ENCODE measurements at places on chromosomes 6 and 20. TPM values are rescaled to one million over a fixed set of nuclear protein-coding genes. Genes with fewer than 3 reads are reported as not detected.

The UNC5CL gene
- 0.76 TPM for total RNA-seq

The SLC12A5 gene
- total RNA-seq = 1.7 TPM

DNA sequence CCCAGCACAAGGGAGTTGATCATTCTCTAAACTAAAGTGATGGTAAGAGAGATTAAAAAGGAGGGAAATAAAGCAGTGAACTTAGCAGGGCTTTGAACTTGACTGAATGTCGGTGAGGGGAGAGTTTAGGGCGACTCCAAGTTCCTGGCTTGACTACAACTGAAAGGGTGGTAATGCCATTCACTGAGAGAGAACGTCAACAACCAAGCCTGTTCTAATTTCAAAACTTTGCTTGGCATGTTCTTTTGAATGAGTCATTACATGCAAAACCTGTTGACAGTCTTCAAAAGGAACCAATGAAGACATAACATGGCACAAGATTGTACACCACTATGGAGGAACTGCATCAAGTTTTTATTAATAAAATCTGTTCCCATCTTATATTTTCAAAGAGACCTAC is 10.3 kb upstream of the MYB start:
- DNase-seq = no peak

- DNase-seq = no peak
Measured at GRCh38 chr20:23363257-23363649, 1.3 kb downstream of the GZF1 start.

GRCh38 chr20:44969300-44969894 is 3.1 kb downstream of the STK4 start:
- no peak for DNase-seq

The BMP7 gene
- not detected for total RNA-seq

DNA sequence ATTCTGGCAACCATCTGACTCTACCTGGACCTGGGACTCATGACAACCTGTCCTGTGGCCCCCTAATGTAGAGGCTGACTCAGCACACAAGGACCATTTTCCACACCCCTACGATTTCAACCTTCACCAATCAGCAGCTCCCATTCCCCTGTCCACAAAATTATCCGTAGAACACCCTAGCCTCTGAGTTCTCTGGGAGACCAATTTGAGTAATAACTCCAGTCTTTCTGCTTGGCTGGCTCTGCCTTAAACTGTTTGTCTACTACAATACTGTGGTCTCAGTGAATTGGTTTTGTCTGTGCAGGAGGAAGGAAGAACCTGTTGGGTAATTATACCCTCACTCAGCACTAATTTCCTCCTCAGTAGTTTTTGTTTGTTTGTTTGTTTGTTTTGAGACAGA is 99.3 kb upstream of the MRPS10 start:
- DNase-seq = no peak

DNA sequence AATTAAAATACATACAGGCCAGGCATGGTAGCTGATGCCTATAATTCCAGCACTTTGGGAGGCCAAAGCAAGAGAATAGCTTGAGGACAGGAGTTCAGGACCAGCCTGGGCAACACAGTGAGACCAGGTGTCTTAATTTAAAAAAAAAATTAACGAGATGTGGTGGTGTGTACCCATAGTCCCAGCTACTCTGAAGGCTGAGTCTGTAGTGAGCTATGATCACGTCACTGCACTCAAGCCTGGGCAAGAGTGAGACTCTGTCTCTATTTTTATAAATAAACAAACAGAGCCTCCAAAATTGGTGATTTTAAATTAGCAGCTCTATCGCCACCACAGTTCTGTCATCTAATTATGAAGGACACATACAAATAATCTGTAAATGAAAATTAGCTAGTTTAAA is 37.9 kb downstream of the ABHD12 start:
- DNase-seq = no peak

The MTHFD1L gene
- total RNA-seq = 63.2 TPM

DNA sequence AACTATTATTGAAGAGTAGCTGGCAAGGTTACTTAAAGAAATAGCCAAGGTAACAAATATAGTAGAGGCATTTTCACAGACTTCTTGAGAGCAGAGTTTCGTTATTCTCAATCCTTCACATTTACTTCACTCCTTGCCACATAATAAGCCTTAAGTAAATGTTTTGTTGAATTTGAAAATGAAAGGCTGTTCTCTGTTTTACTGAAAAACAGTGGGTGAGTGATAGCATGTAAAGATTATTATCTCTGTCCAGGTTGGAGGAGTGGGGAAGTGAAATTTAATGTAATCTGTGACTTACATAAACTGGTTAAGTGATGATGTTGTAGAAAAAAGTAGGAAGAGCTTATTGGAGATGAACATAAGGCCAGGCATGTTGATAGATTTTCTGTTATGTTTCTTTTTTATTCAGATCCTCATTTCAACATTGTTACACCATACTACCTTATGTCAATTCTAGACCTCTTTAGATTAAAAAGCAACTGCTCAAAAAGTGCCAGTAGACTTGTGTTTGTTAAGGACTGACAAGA is 55.0 kb downstream of the QKI start:
- DNase-seq = no peak

The NMBR gene
- not detected for total RNA-seq

DNA sequence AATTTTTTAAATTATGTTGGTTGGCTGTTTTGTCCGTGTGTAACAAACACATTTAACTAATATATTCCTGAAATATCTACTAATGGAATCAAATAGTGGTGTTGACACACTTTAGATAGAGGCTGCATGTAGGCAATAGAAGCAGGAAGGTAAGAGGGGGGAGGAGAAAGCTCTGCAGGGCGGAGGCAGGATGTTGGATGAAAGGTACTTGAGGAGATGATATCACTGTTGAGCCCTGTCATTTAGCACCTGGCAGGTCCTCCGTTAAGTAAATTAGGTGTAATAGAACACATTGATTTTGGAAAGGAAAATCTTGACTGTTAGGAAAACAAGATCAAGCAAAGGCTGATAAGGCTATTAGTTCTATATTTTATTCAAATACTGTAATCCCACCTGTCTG is 618.7 kb downstream of the PKHD1 start:
- DNase-seq = no peak

The KHDRBS2 gene
- total RNA-seq = not detected

DNA sequence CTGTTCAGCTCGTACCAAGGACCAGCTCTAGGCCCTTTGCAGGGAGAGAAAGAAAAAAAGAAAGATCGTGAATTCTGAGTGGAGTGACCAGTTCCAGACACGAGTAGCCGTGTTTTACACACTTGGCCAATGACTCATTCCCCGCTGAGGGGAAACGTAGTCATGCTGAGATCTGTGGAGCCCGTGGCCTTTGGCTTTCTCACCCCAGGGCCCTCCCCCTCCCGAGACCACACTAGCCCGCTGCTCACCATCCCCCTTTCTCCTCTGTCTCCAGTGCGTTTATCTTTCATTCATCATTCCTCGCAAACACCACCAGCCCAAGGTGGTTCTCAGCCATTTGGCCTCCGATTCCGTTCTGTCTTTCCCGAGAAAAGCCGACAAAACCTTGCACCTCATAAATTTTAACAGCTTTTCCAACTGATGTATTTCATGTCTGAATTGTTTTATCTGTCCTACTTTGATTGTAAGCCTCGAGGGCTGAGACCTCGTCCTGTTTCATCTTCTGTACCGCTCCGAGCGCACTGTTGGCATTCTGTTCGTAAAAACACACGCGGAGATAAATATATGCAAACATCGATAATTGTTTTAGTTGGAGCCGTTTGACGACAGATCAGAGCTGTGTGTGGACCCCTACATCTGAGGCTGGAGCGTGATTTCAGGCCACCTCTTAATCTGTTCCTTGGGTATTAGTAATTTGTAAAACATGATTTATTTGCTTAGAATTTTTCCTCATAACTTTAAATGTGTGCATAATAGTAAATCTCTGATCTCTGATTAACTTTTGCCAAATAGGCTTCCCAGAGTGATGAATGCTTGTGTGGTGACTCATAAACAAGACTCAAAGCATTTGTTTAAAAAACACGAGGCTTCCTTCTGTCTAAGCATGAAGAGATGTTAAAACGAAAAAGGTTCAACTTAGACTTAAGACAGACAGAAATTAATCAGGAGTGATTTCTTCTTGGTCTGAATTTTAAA is 336.6 kb downstream of the CDH4 start:
- DNase-seq = no peak

The EDN1 gene
- total RNA-seq = 13.2 TPM

GRCh38 chr20:41137614-41138474 is 501 bp downstream of the PLCG1 start:
- peak; percentile 89 for DNase-seq

The TOMM6 gene
- 133 TPM for total RNA-seq

GRCh38 chr6:126367849-126368248 is 27.9 kb downstream of the CENPW start:
- DNase-seq = no peak

The HSF2 gene
- 15.8 TPM for total RNA-seq

- DNase-seq = no peak
Measured at GRCh38 chr6:63964366-63964765, 328.8 kb downstream of the PHF3 start.

- peak; percentile 69 for DNase-seq
Measured at GRCh38 chr6:14148471-14148870, 30.9 kb downstream of the CD83 start.

The OR2J3 gene
- total RNA-seq = not detected

GRCh38 chr6:115854866-115855665 is 205.6 kb downstream of the FRK start:
- DNase-seq = no peak

All from osteocyte (in vitro differentiated cells).